ENCODE measurements at places on chromosomes 13 and 19.

DNA sequence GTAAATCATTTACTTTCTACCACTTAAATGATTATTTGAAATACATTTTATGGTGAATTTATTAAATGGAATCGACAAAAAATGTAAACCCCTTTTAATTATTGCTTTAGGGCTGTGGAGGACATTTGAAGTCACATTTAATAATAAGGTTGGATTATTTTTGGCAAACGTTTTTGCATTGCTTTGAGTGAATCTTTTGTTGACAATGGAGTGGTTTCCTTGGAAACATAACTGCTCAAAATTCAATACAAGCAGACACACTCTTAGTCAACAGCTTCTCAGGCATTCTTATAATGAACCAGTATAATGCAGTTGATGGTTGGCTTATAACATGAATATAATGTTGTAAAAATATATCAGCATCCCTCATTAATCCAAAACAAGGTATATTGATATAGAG is 104.7 kb downstream of the DCLK1 start:
- DNase-seq = no peak

GRCh38 chr13:43569658-43570057 is 217.1 kb downstream of the ENOX1 start:
- no peak for DNase-seq

DNA sequence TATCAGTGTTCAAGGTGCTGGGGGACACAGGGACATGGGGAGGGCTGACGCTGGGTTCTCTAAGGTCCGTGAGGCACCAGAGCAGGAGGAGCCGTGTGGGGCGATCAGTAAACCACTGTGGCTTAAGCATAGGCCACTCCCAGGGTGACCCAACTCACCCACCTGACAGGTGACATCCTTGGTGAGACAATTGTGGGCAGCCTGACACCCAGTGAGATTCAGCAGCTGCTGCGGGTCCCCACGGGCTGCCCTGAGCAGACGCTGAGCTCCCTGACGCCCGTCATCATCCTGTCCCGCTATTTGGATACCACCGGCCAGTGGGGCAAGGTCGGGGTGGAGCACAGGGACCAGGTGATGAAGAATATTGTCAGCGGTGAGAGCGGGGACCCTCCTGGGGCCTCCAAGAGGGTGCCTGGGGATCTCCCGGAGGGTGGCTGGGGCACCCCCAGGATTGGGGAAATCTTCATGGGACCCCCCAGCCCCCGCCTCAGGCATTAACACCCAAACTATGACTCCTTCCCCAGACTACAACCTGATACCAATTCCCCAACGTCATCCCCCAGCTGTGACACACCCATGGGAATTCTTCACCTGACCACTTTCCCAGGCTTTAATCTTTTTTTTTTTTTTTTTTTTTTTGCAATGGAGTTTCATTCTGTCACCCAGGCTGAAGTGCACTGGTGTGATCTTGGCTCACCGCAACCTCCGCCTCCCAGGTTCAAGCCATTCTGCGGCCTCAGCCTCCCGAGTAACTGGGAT is 33.3 kb upstream of the SHFL start:
- DNase-seq = no peak

DNA sequence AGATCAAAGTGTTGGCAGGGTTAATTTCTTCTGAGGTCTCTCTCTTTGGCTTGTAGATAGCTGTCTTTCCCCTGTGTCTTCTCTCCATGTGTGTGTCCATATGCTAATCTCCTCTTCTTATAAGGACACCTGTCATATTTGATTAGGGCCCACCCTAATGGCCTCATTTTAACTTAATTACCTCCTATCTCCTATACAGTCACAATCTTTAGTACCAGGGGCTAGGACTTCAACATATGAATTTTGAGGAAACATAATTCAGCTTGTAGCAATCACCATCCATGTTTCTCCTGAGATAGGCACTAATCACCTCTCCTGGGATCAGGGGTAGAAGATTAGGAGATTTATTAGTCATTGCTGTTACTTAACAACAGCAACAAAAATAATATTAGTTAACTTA is 196.1 kb upstream of the RXFP2 start:
- DNase-seq = no peak

GRCh38 chr13:60787083-60787482 is 390.1 kb downstream of the TDRD3 start:
- no peak for DNase-seq

DNA sequence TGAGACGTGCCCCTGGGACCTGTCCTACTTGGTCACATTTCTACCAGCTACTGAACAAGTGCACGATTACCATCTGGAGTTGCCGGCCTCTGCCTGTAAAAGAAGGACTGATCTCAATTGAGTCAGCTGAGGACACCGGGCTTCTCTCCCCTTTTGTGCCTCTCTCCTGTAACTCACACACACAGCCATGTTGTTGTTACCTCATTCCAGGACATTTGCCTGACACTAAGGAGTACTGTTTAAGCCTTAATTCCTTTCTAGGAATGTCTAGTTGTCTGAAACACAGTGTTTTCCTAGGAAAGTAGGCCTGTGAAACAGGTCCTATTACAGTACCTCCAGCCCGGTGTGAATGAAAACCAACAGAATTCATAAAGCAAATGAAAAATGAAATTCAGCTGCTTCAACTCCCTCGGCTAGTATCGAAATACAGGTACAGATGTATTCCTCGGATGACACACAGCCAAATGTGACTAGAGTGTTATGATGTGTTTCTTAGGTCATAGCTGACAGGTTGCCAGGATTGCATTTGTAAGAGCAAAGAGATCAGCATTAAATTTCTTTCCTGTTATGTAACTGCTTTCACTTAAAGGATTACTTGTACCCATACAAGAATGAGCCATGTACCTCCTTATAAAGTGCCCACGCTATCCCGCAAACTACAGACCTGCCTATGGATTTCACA is 152.0 kb upstream of the IRS2 start:
- no peak for DNase-seq

DNA sequence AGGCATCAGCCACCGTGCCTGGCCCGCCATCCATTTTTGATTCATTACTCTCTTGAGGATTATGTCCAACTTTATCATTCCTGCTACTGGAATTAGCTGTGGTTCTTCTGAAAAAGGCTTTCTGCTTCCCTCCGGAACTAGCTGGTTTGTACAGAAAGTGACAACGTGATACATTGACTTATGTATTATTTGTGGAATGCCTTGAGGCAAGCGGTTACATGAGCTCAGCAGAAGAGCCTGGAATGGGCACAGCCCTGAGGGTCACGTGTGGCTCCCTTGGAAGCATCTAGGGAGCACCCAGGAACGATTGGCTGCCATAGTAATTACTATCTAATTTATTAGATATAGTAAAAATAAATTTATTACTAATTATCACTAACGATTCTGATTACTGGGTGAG is 14.4 kb upstream of the RETN start:
- no peak for DNase-seq

DNA sequence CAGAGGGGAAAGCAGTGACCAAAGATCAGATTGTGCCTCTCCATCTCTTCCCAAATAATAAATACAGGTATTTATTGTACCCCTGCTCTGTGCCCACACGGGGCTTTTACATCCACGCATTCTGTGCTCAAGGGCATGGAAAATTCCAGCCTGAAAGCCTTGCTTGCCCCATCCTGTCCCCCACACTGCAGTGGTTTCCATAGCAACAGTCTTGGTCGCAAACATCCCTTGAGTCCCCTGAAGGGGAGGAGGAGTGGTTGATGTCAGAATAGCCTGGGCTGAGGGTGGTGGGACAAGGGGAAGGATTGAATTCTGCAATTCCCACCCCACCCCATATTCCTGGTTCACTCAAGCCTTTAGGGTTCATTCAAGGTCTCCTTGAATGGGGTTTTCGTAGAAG is 41.0 kb upstream of the USP29 start:
- no peak for DNase-seq

DNA sequence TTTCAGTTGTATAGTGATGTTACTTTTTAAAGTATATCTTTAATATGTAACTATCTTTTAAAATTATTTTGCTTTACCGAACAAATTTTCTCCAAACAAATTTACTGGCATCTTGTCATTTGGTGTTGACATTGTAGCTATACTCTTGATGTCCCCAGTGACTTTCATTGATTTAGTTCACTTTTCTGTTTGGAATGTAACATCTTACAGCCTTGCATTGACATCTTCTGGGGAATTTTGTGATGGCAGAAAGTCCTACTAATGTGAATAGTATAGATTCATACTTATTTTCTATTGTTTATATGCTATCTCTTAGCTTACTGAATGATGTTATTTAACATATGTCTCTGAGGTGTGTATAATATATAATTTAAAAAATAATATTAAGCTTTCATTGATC is 800.9 kb upstream of the ATXN8OS start:
- no peak for DNase-seq

GRCh38 chr19:10334588-10335351 is 1.4 kb upstream of the RAVER1 start:
- peak; percentile 39 for DNase-seq

DNA sequence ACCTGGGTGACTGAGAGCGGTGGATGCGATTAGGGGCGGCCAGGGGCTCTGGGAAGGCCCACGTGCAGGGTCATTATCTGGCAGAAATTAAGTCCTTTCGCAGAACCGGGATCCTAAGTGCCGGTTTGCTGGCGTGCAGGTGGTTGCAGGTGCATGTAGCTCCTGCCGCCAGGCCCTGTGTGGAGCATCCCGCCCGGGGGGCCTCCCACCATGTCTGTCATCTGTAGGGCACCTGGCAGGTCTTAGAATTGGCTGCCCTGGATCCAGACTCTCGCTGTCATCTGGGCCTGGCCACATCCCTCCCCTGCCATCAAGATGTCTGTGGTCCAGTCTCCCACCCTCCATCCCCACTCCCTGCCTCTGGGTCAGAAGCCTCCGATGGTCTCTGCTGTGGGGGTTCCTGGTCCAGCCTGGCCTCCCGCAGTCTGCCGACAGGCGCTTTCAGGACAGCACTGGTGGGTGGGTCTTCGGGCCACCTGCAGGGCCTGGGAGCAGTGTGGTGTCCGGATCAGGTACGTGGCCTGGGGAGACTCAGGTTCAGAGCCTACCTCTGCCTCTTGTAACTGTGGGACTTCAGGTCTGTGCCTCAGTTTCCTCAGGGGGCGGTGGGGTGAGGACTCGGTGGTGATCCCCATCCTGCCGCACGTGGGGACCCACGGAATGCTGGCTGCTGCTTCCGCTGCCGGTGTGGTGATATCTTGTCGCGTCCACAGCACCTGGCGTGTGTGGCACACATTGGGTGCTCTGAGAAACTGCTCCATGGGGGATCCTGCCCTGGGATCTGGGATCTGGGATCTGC is 5.4 kb downstream of the GNA11 start:
- DNase-seq = no peak

- DNase-seq = no peak
These were observed 1436.9 kb downstream of the UQCRFS1 start for GRCh38 chr19:27776020-27776419.

GRCh38 chr13:50080911-50081678 is 65.9 kb downstream of the KCNRG start:
- peak; percentile 53 for DNase-seq

DNA sequence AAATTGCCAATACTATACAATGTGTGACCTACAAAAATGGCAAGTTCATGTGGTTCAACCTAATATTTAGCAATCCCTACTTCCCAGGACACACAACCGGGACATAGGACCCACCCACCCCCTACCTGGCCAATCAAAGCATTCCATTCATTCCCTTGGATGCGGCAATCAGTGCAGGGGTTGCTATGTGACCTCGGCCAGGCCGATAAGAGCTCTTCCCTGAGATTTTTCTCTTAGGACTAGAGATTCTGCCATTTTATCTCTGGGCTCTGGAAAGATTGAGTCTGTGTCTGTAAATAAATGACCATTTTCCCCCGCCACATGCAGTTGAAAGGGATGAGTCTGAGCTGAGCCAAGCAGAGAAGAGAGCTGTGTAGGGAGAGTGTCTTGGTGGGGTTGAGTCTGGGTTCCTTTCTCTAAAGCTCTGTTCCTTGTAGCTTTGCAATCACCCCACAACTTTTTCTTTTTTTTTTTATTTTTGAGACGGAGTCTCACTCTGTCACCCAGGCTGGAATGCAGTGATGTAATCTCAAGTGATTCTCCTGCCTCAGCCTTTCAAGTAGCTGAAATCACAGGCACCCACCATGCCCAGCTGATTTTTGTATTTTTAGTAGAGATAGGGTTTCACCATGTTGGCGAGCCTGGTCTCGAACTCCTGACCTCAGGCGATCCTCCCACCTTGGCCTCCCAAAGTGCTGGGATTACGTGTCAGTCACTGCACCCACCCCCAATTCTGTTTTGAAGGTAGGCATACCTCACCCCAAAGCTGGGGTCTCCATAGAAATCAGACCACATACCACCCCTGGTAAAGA is 7.4 kb downstream of the IFNL1 start:
- no peak for DNase-seq

DNA sequence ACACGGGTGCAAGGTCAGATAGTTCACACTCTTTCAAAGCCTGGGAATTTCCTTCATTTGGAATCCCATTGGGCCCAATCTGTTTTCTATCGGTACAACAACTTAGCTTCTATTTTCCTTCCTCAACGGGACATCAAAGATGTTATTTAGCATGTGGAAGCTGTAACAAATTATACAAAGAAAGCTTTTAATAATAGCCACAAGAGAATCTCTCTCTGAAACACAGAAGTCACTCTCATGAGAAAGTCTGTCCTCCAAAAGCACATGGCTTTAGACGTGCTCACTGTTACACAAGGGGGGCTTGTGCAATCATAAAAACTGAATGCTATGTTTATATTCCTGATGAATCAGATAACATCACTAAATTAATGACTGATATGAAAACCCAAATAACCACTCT is 28.9 kb upstream of the CYSLTR2 start:
- DNase-seq = no peak

GRCh38 chr19:33998302-33998701 is 174.0 kb upstream of the LSM14A start:
- DNase-seq = no peak

DNA sequence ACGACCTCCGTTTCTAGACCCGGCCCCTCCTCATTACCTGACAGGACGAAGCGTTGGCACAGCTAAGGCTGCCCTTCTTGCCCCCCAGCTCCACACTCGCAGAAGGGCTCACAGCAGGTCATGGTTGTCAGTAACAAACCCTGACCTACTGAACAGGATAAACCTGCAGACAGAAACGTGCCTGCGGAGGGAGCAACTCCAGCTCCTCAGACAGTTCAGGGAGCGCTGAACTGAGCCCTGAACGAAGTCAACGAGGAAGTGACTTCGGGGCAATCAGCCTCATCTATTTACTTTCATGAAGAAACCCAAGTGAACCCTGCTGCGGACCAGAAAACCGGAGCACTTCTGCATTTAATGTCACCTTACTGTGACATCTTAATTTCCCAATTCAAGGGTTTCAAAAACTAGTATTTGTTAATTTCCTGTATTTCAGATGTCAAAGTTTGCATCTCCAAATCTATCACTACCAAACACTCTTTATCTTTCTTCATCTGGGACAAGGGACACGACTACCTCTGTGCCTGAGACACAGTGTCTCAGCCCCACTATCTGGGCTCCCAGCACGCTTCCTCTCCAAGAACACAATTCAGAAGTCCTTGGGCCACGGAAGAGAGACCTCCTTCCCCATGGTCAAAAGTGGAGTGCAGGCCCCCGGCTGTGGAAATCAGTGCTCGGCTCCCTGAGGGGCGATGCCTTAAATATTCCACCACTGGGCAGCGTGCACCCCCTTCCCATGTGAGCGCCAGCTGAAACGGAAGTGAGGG is 40.2 kb downstream of the CARS2 start:
- DNase-seq = no peak

GRCh38 chr19:1360126-1360817 is 23.4 kb upstream of the NDUFS7 start:
- DNase-seq = no peak

GRCh38 chr19:13121551-13122274 is 3.6 kb downstream of the NACC1 start:
- no peak for DNase-seq

- DNase-seq = no peak
These were observed 20.2 kb downstream of the ZC3H13 start for GRCh38 chr13:46032341-46032740.

- DNase-seq = no peak
These were observed 420 bp downstream of the DMKN start for GRCh38 chr19:35512831-35513627.
